ENCODE measurements at places on chromosomes 1 and 21. TPM values are rescaled to one million over a fixed set of nuclear protein-coding genes. Genes with fewer than 3 reads are reported as not detected.

GRCh38 chr1:10685808-10686403 is 110.5 kb downstream of the CASZ1 start:
- H3K27me3 ChIP-seq, result no peaks in the 10 kb centered on the region
- no peaks in the 10 kb centered on the region for H3K36me3 ChIP-seq
- H3K27ac ChIP-seq, result peak overlapping the region; percentile 46
- H3K4me1 ChIP-seq, result peaks cover 24% of the 10 kb centered on the region
- no peak overlapping the region for H3K4me3 ChIP-seq

DNA sequence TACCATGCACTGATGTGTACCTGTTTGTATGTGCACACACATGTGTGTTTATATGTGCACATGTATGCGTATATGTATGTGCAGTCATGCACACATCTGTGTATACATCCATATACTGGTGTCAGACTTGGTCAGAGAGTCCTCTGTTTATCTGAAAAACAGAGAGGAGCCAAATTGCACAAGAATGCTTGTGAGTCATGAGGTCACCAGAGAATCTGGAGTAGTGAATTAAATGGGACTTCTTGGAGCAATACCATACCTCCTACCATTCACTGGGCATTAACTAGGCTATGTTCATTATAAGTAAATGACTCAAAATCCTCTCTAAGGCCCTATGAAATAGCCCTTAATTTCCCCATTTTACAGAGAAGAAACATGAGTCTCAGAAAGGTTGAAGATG is 272.1 kb upstream of the C1orf87 start:
- DNase-seq, result no peak
- no peaks in the 10 kb centered on the region for H3K27me3 ChIP-seq
- H3K36me3 ChIP-seq, result no peaks in the 10 kb centered on the region
- no peaks in the 10 kb centered on the region for H3K4me1 ChIP-seq

DNA sequence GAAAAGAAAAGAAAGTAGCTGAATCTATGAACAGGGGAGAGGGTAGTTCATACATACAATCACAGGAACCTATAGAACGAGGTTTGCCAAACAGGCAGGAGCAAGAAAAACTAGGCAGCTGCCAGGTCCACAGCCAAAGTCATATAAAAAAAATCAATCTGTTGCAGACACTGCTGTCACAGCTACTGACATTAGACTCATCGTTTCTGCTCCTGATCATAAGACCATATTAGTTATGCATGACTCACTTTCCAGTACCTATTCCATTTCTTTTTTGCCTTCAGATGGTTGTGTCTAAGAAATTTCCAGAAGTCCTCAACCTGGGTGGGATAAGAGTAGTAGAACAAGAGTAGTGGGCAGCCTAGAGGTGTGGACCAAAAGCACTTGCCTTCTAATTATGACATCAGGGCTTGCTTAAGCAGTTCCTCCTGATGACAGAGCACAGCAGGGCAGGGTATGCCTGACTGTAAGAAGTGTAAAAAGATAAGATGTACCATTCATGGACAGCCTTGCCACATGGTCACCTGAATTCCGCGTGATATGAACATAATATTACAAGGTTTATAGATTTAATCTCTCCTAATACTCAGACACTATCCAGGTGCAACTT is 323.2 kb upstream of the SGIP1 start:
- H3K36me3 ChIP-seq, result no peaks in the 10 kb centered on the region
- no peak overlapping the region for H3K4me3 ChIP-seq
- no peaks in the 10 kb centered on the region for H3K27me3 ChIP-seq

DNA sequence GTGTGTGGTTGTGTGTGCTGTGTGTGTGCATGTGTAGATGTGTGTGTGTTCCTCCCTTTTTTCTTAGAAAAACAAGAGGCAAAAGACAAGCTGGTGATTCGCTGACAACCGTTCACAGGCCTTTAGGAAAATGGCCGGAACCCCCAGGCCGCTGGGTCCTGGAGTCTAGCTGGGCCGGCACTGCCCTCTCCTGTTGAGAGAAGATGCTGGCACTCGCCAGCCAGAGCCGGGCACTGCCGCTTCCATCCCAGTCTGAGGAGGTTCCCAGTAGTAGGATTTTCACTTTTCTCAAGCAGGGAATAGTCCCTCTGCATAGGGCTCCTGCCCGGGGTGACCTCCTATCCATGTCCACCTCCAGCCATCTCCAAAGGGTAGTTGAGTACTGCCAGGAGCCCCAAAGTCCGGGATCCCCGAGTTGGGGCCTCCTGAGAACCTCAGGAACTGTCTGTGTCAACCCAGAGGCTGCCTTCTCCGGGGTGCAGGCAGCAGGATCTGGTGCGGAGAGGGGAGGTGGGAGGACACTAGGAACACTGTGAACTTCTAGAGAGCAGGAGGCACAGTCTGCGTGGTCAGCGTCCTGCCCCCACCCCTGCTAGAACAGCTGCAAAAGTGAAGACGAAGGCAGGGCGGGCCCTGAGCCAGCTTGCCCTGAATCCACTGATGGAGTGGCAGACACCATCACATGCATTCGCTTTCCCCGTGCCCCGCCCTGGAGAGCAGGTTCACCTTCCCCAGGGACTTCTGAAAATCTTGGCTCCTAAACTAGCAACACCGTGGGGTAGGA is 44.1 kb upstream of the ARHGEF16 start:
- no peak overlapping the region for H3K4me3 ChIP-seq
- no peaks in the 10 kb centered on the region for H3K4me1 ChIP-seq
- H3K27ac ChIP-seq, result no peak overlapping the region
- H3K27me3 ChIP-seq, result peaks cover 80% of the 10 kb centered on the region

DNA sequence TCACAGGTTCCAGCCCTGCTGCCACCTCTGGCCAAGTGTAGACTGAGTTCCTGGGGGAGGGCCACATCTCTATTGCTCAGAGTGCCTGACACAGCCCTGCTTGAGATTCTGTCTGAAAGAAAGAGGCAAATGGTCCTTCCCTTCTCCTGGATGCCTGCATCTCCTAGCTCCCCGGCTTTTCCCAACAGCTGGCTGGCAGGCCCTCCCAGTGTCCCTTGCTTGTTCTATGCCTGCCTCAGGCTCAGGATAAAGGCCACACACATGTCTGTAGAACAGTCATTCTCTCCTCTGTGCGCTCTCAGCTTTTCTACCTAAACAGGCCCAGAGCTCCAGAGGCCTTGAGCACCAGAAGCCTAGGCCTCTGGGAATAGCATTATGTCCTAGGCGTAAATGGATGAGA is 343.4 kb upstream of the USP24 start:
- H3K27me3 ChIP-seq, result no peaks in the 10 kb centered on the region
- no peak for DNase-seq
- no peaks in the 10 kb centered on the region for H3K36me3 ChIP-seq
- H3K4me1 ChIP-seq, result no peaks in the 10 kb centered on the region

DNA sequence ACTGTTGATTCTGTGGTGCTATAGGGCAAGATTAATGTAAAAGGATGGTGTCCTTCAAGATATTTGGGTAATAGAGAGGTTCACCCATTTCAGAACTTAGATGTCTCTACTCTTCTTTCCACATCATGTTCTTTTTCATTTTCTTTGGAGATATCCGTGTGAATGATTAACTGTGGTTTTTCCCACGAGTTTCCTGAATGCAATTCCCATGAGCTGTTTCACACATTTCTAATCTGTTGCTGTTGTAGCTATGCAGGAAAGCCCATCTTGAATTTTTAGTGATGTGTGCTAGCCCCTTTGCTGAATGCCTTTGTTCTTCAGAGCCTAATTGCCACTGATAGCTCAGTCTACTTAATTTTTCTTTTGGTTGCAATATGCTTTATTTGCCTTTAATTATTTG is 27.6 kb downstream of the SNX27 start:
- DNase-seq, result no peak
- no peaks in the 10 kb centered on the region for H3K27me3 ChIP-seq
- no peak overlapping the region for H3K4me3 ChIP-seq
- no peaks in the 10 kb centered on the region for H3K4me1 ChIP-seq
- H3K27ac ChIP-seq, result no peak overlapping the region

GRCh38 chr1:184562806-184563205 is 176.0 kb downstream of the C1orf21 start:
- DNase-seq, result no peak
- H3K4me3 ChIP-seq, result no peak overlapping the region
- H3K4me1 ChIP-seq, result no peaks in the 10 kb centered on the region
- H3K36me3 ChIP-seq, result no peaks in the 10 kb centered on the region
- H3K27me3 ChIP-seq, result no peaks in the 10 kb centered on the region

GRCh38 chr1:60596791-60597750 is 485.3 kb upstream of the NFIA start:
- H3K27me3 ChIP-seq, result no peaks in the 10 kb centered on the region
- no peak for DNase-seq
- H3K4me1 ChIP-seq, result no peaks in the 10 kb centered on the region
- no peaks in the 10 kb centered on the region for H3K36me3 ChIP-seq
- no peak overlapping the region for H3K4me3 ChIP-seq
- no peak overlapping the region for H3K27ac ChIP-seq

GRCh38 chr21:44704636-44705001 is 6.8 kb downstream of the TSPEAR start:
- H3K27me3 ChIP-seq, result peaks cover 64% of the 10 kb centered on the region
- H3K36me3 ChIP-seq, result no peaks in the 10 kb centered on the region
- no peak overlapping the region for H3K27ac ChIP-seq
- no peak overlapping the region for H3K4me3 ChIP-seq
- no peaks in the 10 kb centered on the region for H3K4me1 ChIP-seq

DNA sequence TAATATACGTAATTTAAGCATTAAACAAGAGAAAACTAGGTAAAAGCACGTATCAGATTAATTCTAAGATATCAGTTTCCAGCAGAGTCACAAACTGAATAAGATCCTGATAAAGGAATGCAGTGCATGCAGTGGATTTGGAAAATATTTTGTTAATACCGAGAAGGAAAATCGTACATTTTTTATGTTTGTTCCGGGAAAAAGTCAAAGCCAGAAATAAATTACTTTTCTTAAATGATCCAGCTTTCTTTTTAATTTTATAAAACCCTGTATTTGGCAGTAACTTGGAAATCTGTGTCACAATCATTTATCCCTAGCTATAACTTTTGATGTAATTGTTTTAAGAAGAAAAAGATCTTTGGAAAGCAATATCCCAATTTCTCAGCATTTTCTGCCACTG is 955 bp downstream of the PALMD start:
- H3K27ac ChIP-seq, result peak overlapping the region; percentile 78
- no peak for DNase-seq
- H3K4me3 ChIP-seq, result peak overlapping the region; percentile 57

DNA sequence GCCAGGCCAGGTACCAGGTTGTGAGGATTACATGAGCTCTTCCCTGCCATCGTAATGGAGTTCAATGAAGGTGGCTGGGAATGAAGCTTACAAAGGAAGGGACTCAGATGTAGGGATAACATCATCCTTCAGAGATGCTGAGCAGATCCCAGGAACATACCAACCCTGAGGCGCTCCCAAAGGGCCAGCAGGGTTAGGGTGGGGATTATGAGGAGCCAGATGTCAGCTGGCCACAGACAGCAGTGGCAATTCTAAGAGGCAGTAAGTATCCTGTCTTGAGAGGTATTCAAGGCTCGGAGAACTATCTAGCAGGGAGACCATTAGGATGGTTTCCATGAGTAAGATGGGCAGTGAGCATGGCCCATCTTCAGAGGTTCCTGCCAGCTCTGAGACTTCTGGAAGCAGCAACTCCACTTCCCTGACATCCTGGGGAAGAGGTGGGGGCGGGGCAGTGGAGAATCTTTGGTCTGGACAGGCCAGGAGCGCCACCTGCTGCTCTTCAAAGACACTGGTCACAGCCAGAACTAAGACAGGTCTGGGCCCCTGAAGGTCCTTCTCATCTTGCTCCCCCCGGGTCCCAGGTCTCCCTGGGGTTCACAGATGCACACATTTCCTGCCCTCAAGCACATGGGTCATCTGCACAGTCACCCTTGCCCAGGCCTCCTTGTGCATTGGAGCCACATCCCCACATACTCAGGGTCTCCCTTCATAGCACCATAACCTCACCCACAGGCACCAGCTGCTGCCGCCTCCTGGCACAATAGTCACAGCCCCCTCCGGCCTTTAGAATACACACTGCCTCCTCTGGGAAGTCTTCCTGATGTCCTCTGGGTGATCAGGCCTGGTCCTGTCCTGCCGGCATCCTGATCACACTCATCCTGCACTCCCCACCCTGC is 2.7 kb upstream of the SDC3 start:
- no peak overlapping the region for H3K27ac ChIP-seq
- no peaks in the 10 kb centered on the region for H3K27me3 ChIP-seq
- peak; percentile 74 for DNase-seq
- peaks cover 17% of the 10 kb centered on the region for H3K4me1 ChIP-seq
- no peaks in the 10 kb centered on the region for H3K36me3 ChIP-seq

DNA sequence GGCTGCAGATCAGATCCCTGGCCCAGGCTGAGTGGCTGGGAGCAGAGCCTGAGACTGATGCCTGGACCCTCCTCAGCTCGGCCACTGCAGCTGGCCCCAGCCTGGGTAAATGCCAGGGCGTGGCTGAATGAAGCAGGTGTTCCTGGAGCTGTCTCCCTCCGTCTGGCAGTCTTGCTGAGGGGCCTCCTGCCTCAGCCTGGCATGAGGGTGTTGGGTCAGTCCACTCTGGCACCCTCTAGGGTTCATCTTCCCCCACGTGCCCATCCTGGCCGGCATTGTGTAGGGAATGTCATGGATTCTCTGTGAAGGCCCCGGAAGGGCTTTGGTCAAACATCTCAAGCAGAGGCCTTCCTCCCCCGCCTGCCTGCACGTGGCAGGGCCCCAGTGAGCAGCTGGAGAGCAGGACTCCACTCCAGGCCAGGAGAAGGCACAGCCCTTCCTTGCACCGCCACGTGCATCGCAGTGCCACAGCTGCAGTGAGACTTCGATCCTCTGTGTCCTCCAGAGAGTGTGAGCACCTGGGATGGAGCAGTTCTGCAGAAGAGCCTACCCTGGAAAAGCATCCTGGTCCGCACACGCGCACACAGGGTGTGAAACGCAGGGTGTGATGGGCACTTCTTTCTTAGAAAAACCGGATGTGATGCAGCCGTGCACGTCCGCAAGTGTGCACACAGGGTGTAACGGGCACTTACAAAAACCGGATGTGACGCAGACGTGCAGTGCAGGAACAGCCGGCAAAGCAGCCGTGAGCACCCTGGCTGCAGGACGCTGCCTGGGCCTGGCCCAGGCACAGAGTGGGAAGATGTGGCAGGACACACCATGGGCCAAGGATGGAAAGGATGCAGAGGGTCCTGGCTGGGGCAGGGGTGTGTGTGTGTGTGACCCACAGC is 4.6 kb upstream of the KRTAP10-4 start:
- H3K27ac ChIP-seq, result no peak overlapping the region
- DNase-seq, result no peak
- no peak overlapping the region for H3K4me3 ChIP-seq
- no peaks in the 10 kb centered on the region for H3K36me3 ChIP-seq

- no peak overlapping the region for H3K4me3 ChIP-seq
- no peak overlapping the region for H3K27ac ChIP-seq
- H3K27me3 ChIP-seq, result no peaks in the 10 kb centered on the region
- no peak for DNase-seq
- H3K4me1 ChIP-seq, result peaks cover 30% of the 10 kb centered on the region
These were observed 6.7 kb upstream of the CHD1L start for GRCh38 chr1:147235822-147236221.

GRCh38 chr1:92995441-92996430 is 34.5 kb upstream of the DIPK1A start:
- H3K27ac ChIP-seq, result peak overlapping the region; percentile 81
- no peaks in the 10 kb centered on the region for H3K36me3 ChIP-seq
- peak overlapping the region; percentile 34 for H3K4me3 ChIP-seq
- H3K27me3 ChIP-seq, result no peaks in the 10 kb centered on the region
- H3K4me1 ChIP-seq, result peaks cover 66% of the 10 kb centered on the region
- no peak for DNase-seq

The PRAMEF5 gene
- not detected for total RNA-seq

The FBXO2 gene
- 40.3 TPM for total RNA-seq

The OR6N1 gene
- not detected for total RNA-seq

The DCLRE1B gene
- total RNA-seq, result 10.1 TPM

The TTC39A gene
- 10.4 TPM for total RNA-seq

The PRAMEF8 gene
- not detected for total RNA-seq

The TTC24 gene
- total RNA-seq, result not detected

The THRAP3 gene
- total RNA-seq, result 83.2 TPM

The RAVER2 gene
- 12.4 TPM for total RNA-seq

The INAVA gene
- 49.8 TPM for total RNA-seq

The MKNK1 gene
- 103 TPM for total RNA-seq
